ENCODE measurements at places on chromosomes 7 and 10.

DNA sequence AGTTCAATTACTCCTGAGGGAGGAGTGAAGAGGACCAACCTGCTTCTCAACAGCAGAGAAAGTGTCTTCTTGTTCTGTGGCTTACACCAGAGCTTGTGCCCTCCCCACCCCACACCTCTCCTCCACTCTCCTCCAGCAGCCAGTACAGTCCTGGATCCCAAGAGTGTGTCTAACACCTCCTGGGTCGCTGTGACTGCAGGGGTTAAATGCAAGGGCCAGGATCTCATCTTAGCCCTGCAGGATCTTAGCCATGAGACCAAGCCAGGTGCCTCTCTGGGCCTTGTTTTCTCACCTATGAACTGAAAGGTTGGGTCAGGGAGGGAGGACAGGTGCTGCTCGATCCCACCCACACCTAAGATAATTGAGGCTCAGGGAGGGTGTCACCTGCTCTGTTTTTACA lies 34.5 kb upstream of the MSRB2 start:
- no peak for DNase-seq

DNA sequence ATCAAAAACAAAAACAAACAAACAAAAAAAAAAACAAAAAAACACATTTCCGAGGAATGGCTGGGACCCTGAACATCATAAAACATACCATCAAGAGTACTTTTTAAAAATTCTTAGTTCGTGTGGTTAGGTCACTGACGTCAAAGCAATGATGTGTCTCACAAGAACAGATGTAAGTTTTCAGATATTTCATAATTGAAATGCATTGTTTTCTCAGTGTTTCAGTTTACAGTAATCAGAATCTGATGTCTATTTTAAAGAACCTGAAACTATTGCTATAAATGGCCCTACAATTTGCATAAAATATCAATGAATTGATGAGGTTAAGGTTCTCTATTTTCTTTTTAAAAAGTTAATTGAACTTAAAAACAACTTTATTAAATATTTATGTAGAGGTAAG lies 103.7 kb upstream of the HGF start:
- no peak for DNase-seq

DNA sequence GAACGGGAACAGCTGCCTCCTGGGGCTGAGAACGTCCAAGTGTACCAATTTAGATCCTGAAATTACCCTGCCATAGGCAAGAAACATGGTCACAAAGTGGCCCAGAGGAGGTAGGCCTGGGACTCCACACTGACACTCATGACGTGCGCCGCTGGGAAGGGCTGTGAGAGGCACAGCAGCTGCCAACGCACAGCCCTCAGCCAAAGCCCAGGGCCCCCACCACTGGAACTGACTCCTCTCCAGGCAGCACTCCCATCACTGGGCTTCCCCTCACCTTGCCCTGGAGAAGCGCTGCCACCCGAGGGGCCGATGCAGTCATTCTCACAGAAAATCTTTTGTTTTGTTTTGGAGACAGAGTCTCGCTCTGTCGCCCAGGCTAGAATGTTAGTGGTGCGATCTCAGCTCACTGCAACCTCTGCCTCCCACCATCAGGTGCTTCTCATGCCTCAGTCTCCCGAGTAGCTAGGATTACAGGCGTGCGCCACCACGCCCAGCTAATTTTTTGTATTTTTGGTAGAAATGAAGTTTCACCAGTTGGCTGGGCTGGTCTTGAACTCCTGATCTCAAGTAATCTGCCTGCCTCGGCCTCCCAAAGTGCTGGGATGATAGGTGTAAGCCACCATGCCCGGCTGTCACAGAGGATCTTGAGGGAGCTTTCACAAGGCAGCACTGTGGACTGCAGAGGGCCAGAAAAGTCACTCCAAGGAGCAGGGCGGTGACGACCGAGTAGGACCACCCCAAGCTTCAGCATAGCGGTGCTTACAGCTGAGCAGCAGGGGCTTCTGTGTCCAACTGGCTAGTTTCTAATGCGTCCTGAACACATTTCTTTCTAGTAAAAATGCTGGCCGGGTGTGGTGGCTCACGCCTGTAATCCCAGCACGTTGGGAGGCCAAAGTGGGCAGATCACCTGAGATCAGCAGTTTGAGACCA lies 13.5 kb downstream of the GUSB start:
- DNase-seq, result no peak

DNA sequence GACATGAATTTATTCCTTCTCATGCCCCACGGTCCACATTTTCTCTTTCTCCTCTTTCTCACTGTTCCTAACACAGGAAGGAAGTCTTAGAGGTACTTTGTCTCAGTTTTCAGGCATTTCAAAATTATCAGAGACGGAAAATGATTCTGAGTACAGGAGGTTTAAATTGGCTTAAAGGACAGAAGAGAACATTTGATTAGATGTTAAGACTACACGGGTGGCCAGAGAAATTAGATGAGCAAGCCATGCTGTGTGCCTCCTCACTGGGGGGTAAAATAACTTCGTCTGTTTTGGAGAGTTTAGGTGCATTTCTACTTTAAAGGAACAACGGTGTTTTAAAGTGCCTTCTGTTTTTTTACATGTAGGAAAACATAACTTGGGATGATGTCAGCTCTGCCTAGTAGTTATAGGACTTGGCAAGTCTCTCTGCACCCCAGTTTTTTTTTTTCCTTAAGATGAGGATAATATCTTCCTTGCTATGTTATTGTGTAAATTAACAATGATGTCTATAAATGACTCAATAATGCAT lies 66.9 kb downstream of the MCMBP start:
- DNase-seq, result no peak

GRCh38 chr7:139232377-139232717 lies 1.3 kb downstream of the UBN2 start:
- no peak for DNase-seq

All from BJ (cell line).